ENCODE measurements at places on chromosomes 4 and X. TPM values are rescaled to one million over a fixed set of nuclear protein-coding genes. Genes with fewer than 3 reads are reported as not detected.

Gene OTUD6A
- not detected for total RNA-seq

Gene RPS6KA6
- total RNA-seq, result 8.1 TPM

Gene CXCR3
- not detected for total RNA-seq

Gene GLRA2
- total RNA-seq, result 0.52 TPM

Gene VCX3B
- 1.5 TPM for total RNA-seq

Gene PAGE1
- total RNA-seq, result not detected

Gene TMSB15A
- total RNA-seq, result 184 TPM

Gene UBE2A
- total RNA-seq, result 63.2 TPM

Gene PDE6B
- total RNA-seq, result 7.2 TPM

Gene HTRA3
- total RNA-seq, result 1.4 TPM

Gene CT55
- total RNA-seq, result 0.44 TPM
